ENCODE measurements at places on chromosomes 3 and 15. TPM values are rescaled to one million over a fixed set of nuclear protein-coding genes. Genes with fewer than 3 reads are reported as not detected.

DNA sequence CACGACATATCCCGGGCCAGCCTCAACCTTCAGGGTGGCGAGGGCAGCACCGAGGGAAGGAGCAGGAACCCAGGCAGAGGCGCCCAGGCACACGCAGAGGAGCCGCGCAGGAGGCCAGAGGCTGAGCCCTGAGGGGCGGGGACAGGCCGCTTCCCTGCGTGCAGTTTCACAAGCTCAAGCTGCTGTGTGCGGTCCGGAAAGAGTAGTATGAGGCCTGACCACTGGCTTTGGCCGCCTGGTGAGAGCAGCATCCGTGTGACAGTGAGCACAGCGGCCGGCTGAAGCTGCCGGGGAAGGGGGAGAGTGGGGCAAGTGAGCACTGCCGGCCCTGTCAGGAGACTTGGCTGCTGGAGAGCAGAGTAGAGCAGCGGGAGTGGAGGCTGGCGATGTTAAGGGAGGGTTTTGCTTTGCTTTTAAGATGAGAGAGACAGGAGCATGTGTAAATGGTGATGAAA is 8.7 kb downstream of the ZDHHC19 start:
- H3K27ac ChIP-seq = no peak overlapping the region
- H3K4me1 ChIP-seq = no peaks in the 10 kb centered on the region
- DNase-seq = peak; percentile 42
- peaks cover 4% of the 10 kb centered on the region for H3K27me3 ChIP-seq
- no peaks in the 10 kb centered on the region for H3K36me3 ChIP-seq

GRCh38 chr3:94184781-94185180 is 121.9 kb downstream of the NSUN3 start:
- no peaks in the 10 kb centered on the region for H3K4me1 ChIP-seq
- no peak overlapping the region for H3K27ac ChIP-seq
- no peaks in the 10 kb centered on the region for H3K36me3 ChIP-seq
- no peak for DNase-seq
- no peak overlapping the region for H3K4me3 ChIP-seq

DNA sequence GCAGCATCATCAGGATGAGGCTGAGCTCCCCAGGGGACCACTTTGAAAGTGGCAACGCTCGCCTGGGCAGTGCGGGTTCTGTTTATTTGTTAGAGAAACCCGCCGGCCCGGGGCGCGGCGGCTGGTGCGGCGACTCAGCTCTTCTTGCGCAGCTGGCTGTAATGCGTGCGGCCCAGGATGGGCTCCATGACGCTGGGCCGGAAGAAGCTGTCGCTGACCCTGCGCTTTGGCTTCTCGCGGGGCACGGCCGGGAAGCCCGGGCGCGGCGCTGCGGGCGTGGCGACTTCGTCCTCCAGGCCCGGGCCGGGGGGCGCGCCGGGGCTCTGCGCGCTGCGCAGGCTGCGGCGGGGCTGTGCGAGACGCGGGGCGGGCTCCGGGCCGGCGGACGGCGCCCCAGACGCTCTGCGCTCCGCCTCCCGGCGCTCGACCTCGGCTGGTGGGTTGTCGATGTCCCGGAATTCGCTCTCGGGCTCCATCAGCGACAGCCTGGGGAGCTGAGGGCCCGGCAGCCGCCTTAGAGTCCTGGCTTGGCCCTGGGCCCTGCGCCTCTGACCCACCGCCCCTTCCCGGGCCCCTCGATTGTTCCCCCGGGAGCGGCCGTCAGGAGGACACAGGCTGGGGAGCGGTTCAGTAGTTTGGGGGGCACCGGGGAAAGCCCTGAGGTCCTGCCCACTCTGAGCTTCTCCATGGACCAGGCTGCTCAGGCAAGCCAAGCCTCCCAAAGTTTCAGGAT is 10.3 kb upstream of the KIF7 start:
- DNase-seq = peak; percentile 65
- H3K4me3 ChIP-seq = no peak overlapping the region
- peaks cover 11% of the 10 kb centered on the region for H3K4me1 ChIP-seq
- H3K36me3 ChIP-seq = no peaks in the 10 kb centered on the region

DNA sequence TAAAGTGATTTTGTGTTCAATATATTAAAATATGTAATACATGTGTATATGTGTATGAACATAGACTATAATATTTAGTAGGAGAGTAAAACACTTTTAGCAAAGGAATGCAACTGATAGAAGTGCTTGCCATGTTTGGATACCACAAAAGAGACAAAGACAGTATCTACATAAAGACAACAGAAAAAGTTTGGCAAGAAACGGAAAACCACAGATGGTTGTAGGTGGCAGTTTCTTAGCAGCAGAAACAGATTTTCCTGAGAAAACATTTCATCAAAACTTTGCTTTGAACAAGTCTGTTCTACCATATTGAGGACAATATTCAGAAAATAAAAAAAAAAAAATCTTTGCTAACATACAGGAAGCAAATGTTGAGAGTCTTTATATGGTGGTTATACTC is 1560.4 kb upstream of the GBE1 start:
- H3K4me1 ChIP-seq = no peaks in the 10 kb centered on the region
- H3K36me3 ChIP-seq = no peaks in the 10 kb centered on the region
- no peaks in the 10 kb centered on the region for H3K27me3 ChIP-seq
- no peak for DNase-seq
- H3K27ac ChIP-seq = no peak overlapping the region

- H3K27ac ChIP-seq = peak overlapping the region; percentile 93
- H3K4me1 ChIP-seq = peaks cover 6% of the 10 kb centered on the region
- no peaks in the 10 kb centered on the region for H3K27me3 ChIP-seq
- peak; percentile 98 for DNase-seq
These were observed 36.3 kb upstream of the TSC22D2 start for GRCh38 chr3:150371741-150372254.

DNA sequence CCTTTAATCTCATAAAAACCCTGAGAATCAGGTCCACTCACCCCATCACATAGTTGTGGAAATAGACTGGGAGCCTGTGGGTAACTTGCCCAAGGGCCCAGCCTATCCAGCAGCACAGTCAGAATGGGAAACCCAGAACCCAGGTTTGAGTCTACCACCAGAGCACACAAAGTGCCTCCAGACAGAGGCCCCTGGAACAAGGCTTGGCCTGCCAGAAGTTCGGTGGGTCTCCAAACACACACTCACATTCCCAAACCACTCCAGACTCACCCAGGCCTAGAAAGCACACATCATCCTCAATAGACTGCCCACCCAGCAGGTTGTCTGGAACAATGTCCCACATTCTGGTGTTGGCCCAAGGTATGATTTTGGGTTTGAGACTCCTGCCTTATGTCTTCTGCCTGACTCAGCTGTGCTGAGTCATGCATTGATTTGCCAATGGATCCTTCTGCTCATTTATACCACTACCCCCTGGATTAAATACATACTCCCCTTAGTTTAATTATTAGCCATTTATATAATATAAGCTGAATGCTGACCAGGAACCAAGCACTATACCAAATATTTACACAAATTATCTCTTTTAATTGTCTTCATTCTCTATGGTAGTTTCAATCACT is 4.5 kb downstream of the SLC12A8 start:
- DNase-seq = no peak
- H3K4me3 ChIP-seq = no peak overlapping the region
- H3K36me3 ChIP-seq = no peaks in the 10 kb centered on the region
- peaks cover 6% of the 10 kb centered on the region for H3K4me1 ChIP-seq
- peaks cover 9% of the 10 kb centered on the region for H3K27me3 ChIP-seq

GRCh38 chr3:36493051-36493450 is 112.7 kb downstream of the STAC start:
- H3K36me3 ChIP-seq = no peaks in the 10 kb centered on the region
- no peaks in the 10 kb centered on the region for H3K27me3 ChIP-seq
- H3K27ac ChIP-seq = no peak overlapping the region
- DNase-seq = no peak
- H3K4me1 ChIP-seq = peaks cover 9% of the 10 kb centered on the region

DNA sequence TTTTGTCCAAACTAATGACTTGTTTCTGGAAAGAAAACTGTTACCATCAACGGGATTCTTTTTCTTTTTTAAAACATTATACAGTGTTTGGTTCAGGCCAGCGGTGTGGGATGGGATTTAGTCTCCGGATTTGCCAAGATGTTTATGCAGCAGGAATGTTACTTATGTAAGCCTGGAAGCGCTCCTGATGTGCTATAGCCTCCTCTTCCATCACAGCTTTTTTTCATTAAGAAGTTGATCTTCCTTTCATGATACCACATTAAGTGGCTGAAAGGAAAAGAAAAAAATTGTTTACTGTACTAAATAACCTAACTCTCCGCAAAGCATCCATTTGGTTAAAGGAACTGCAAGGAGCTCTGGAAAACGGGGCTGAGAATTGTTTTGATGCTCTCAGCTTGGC is 120.5 kb upstream of the ALDH1A3 start:
- no peaks in the 10 kb centered on the region for H3K36me3 ChIP-seq
- peak; percentile 67 for DNase-seq
- H3K27me3 ChIP-seq = no peaks in the 10 kb centered on the region
- peaks cover 3% of the 10 kb centered on the region for H3K4me1 ChIP-seq
- H3K27ac ChIP-seq = no peak overlapping the region
- H3K4me3 ChIP-seq = no peak overlapping the region

- no peak overlapping the region for H3K27ac ChIP-seq
- peaks cover 6% of the 10 kb centered on the region for H3K4me1 ChIP-seq
- peak; percentile 57 for DNase-seq
- H3K4me3 ChIP-seq = no peak overlapping the region
- H3K36me3 ChIP-seq = no peaks in the 10 kb centered on the region
- H3K27me3 ChIP-seq = no peaks in the 10 kb centered on the region
These were observed 5.6 kb downstream of the HLTF start for GRCh38 chr3:149080699-149081091.

DNA sequence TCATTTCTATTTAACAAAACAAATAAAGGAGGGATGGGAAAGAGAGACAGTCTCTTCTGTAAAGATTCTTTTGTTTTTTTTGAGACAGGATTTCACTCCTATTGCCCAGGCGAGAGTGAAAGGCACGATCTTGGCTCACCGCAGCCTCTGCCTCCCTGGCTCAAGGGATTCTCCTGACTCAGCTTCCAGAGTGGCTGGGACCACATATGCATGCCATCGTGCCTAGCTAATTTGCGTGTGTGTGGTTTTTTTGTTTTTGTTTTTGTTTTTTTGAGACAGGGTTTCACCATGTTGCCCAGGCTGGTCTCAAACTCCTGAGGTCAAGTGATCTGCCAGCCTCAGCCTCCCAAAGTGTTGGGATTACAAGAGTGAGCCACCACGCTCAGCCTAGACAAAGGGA is 23.3 kb downstream of the STAG1 start:
- H3K27me3 ChIP-seq = no peaks in the 10 kb centered on the region
- DNase-seq = peak; percentile 89

- no peaks in the 10 kb centered on the region for H3K4me1 ChIP-seq
- no peaks in the 10 kb centered on the region for H3K27me3 ChIP-seq
- H3K27ac ChIP-seq = no peak overlapping the region
These were observed 250.0 kb upstream of the PDZRN3 start for GRCh38 chr3:73874606-73875369.

GRCh38 chr3:14200276-14200675 is 21.7 kb downstream of the LSM3 start:
- no peak for DNase-seq
- H3K4me1 ChIP-seq = peaks cover 28% of the 10 kb centered on the region
- no peak overlapping the region for H3K4me3 ChIP-seq
- no peaks in the 10 kb centered on the region for H3K27me3 ChIP-seq
- no peak overlapping the region for H3K27ac ChIP-seq

DNA sequence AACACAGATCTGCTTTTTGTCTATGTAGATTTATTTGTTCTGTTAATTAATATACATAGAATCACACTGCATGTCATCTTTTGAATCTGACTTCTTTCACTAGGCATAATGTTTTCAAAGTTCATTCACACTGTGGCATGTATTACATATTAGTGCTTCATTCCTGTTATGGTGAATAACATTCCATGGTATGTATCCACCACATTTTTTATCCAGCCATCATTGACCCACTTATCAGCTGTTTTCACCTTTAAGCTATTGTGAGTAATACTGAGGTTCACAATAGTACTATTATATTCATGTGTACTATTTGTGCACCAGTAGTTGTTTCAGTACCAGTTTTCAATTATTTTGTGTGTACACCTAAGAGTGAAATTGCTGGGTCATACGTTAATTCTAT is 230.6 kb upstream of the CNTN3 start:
- H3K4me3 ChIP-seq = no peak overlapping the region
- H3K4me1 ChIP-seq = no peaks in the 10 kb centered on the region

GRCh38 chr3:95731753-95732152 is 1082.6 kb upstream of the EPHA6 start:
- H3K27me3 ChIP-seq = no peaks in the 10 kb centered on the region
- peak; percentile 7 for DNase-seq

Gene A4GNT
- not detected for total RNA-seq

Gene PLSCR5
- total RNA-seq = not detected

Gene FRMD4B
- 1.2 TPM for total RNA-seq

Gene CHL1
- total RNA-seq = 2.1 TPM

Gene ZNF860
- total RNA-seq = under 0.01 TPM

Gene UTS2B
- total RNA-seq = 0.99 TPM

Data from fibroblast of lung (primary cell).